ENCODE measurements at places on chromosomes 2 and 18.

DNA sequence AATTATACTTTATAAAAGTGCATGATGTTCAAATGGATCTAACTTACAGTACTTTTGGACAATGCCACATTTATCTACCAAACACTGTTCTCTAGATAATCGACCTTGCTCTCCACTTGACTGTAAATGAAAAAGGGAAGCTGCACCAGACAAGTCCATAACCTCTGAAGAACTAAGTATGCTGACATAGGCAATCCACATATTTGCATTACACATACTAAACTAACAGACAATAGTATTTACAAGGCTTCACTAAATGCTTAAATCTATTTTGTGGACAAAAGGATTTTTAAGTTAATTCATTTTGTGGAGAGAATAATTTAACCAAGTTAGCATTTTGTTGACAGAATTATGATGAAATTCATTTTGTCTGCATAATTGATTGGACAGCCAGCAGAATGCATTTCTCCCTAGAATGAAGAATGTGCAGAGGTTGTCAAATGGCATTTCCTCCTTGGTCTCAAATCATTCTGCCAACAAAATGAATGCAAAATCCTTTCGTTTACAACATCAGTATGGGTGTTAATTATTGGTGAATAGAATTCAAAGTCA is 520.9 kb downstream of the CPS1 start:
- no peak for DNase-seq

DNA sequence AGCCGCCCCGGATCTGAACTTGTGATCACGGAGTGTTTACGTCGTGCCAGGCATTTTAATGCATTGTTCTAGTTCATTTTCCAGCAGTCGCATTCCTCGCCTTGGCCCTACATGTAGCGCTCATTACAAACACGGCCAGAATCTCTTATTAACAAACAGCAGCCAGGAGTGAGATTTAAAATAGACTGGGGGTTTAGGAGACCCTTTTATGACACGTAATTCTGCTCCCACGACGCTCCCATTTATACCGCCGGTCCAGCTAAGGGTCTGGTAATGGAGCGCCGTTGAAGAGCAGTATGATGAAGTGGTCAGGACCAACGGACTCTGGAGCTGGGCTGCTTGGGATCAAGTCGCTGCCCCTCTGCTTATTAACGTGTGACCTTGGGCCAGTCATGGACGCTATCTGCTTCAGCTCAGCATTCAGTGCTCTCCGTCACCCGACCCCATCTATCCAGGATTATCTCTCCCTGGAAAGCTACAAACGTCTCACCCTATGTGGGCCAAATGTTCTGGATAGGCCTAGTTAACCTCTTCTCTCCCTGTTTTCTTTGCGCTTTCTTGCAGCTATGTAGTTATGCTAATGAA is 745 bp downstream of the MSH2 start:
- DNase-seq: no peak

DNA sequence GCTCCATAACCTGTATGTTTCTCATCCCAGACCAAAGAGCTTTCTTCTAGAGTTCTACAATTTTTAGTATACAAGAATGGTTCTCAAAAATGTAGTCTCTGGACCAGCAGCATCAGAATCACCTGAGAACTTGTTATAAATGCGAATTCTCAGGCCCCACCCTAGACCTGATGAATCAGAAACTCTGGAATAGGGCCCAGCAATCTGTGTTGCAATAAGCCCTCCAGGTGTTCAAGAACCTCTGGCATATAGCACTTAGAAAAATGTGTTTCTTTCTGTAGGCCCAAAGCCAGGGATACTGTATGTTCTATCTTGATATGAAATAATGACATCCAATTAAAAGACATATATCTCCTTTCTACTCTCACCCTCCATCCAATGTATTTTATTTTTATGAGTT is 10.4 kb downstream of the PAIP2B start:
- no peak for DNase-seq

- no peak for DNase-seq
These were observed 143.8 kb upstream of the ARL4C start for GRCh38 chr2:234640657-234641056.

GRCh38 chr2:85410584-85411404 is 628 bp upstream of the CAPG start:
- no peak for DNase-seq

DNA sequence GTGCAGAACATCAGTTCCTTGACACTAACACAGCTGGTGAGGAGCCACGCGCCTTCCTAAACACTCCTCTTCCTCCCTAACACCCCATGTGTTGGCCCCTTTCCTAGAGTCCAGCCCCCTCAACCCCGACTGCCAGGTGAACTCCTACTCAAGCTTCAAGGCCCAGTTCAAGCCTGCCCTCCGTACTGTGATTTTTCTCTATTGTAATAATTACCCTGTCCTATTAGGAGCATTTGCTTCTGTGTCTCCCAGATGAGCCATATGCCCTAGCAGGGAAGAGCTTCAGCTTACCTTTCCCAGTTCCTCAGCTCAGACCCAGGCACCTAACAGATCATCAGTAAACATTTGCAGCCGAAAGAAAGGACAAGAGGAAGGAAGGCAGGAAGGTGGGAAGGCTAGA is 130.6 kb upstream of the SALL3 start:
- no peak for DNase-seq

DNA sequence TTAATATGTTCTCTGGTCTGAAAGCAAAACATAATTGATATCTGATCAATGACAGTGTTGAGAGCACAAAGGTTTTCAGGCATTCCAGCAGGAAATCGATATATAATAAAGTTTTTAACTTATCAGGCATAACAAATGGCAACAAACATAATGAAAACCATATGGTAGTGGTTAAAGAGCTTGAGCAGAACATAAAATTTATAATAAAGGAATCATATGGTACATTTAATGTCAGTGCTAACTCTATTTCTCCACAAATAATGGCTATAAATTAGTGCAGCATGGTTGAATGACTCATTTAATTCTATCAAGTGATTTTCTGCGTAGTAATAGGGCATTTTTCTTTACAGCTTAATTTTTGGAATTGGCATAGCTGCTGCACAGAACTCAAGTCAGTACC is 306.2 kb downstream of the FSIP2 start:
- DNase-seq: no peak

- DNase-seq: no peak
These were observed 48.1 kb upstream of the MSH2 start for GRCh38 chr2:47354848-47355204.

DNA sequence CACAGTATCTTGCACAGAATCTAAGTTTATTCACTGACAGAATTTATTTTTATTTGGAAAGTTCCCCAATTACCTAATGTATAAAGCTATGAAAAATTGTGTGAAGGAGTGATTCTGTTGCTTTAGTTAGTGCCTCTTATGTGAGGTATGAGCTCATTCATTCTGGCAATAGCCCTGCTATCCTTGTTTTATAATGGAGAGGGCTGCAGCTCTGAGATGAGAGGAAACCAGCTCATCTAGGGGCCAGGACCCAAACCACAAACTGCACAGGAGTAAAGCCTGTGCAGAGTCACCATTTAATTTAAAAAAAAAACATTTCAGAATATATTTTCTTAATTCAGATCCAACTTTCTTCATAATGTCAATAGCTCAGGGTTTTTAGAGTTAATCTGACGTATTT is 383.0 kb downstream of the TMEM182 start:
- no peak for DNase-seq

GRCh38 chr2:7094231-7094741 is 177.1 kb downstream of the RNF144A start:
- no peak for DNase-seq

GRCh38 chr18:6057604-6058003 is 162.3 kb upstream of the TMEM200C start:
- no peak for DNase-seq

DNA sequence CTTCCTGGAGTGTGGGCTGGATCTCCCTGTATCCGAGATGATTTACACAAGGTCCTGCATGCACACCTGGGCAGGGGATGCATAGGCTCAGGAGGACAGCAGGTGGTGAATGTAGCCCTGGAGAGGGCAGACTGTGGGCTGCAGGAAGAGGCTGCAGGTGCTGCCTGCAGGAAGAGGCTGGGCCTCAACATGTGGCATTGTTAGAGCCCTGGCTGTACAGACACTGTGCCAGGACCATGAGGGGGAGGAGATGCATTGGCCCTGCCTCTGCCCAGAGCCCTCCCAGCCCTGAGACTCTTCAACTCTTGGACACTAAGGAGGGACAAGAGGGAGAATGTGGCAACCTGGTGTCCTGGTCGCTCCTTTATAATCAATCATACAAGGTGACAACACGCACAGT is 392.8 kb downstream of the TNS1 start:
- no peak for DNase-seq

GRCh38 chr2:147854557-147855134 is 9.8 kb downstream of the ACVR2A start:
- DNase-seq: no peak

DNA sequence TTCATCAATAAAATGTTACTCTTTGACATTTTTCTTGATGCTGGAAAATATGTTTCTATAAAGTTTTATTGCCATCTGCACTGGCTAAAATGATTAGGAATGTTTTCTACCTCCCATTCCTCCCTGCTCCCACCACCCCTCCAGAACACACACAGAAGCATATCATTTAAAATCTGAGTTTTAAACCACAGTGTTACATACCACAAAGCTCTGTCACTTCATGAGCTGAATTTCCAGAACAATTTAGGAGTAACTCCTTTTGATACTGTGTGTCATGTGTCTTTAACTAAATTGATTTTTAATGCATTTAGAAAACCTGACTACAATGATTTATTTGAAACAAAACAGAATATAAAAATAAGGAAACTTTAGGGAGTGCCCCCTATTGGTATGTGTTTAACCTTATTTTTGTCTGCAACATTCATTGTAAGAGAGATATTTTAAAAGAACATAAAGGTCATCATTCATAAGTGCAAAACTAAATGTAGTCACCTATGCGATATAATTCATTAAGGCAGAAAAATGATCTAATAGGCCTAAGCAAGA is 52.0 kb downstream of the FEZ2 start:
- no peak for DNase-seq

- DNase-seq: no peak
These were observed 122.6 kb upstream of the NOSTRIN start for GRCh38 chr2:168679741-168680310.

DNA sequence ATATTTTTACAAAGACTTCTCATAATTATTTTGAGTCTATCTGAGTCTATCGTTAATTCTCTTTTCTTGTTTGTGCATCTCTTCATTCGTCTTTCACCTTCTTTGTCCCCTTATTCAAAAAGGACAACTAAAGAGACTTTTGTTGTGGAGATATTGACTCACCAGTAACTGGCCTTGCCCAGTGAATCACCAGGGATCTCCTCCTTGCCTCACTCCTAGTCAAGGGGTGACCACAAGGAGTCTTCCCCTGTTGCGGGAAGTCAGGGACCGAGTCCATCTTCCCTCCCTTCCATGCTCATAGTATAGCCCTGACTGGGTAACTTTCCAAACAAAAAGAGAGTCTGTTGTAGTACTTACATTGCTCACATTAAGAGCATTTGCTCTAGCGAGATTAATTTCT is 158.9 kb downstream of the NEB start:
- DNase-seq: no peak

GRCh38 chr18:10197097-10197496 is 257.3 kb upstream of the APCDD1 start:
- no peak for DNase-seq

DNA sequence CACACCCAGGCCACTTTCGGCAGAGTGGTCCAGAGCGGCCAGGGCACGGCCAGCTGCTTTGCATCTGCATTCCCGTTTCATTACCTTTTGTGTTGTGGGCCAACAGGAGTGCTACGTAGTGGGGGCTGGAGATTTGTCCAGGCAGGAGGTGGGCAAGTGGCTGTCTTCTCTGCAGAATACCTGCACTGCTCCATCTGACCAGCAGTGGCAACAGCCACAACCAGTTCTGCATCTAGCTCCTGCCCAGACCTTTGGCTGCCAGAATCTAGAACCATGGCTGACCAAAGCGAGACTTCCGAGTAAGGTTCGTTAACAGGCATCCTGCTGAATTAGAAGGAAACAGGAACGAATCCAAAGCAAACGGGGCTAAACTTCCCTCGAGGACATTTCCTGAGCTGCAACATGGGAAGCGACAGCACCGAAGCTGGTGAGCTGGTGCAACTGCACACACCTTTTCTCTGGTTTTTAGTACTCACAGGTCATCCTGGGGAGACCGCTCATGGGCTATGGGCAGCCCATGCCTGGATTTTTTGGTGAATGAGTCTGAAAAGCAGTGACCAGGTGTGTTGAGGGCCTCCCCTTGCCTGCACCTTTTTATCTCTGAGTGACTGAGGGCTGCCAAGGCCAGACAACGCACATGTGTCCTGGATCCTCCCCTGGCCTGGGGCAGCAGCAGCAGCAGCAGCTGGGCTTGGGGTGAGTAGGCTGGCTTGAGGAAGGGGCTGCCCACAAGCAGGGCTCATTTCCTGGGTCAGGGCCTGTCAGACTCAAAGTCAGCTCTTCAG is 10.5 kb downstream of the GDF7 start:
- no peak for DNase-seq

DNA sequence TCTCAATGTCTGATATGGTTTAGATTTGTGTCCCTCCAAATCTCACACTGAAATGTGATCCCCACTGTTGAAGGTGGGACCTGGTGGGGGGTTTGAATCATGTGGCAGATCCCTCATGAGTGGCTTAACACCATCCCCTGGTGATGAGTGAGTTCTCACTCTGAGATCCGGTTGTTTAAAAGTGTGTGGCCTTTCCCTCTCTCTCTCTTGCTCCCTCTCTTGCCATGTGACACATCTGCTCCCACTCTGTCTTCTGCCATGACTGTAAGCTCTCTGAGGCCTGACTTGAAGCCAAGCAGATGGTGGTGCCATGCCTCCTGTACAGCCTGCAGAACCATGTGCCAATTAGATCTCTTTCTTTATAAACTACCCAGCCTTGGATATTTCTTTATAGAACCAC is 108.8 kb downstream of the RBMS1 start:
- no peak for DNase-seq

DNA sequence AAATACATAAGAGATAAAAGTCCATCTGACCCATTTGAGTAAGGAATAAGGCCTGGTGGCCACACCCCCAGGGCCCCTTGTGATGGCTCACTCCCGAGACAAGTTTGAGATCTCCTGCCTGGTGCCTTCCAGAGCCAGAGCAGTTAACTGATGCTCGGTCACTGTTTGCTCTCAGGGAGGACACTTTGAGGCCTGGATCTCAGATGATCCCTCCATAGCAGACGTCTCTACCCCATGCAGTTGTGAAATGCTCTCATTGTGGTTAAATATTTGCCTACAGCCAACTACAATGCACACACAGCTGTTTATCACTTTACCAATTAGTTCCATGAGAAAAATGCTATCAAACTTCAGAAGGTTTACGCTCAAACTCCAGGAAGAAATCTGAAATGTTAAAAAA is 12.3 kb downstream of the GYPC start:
- no peak for DNase-seq

DNA sequence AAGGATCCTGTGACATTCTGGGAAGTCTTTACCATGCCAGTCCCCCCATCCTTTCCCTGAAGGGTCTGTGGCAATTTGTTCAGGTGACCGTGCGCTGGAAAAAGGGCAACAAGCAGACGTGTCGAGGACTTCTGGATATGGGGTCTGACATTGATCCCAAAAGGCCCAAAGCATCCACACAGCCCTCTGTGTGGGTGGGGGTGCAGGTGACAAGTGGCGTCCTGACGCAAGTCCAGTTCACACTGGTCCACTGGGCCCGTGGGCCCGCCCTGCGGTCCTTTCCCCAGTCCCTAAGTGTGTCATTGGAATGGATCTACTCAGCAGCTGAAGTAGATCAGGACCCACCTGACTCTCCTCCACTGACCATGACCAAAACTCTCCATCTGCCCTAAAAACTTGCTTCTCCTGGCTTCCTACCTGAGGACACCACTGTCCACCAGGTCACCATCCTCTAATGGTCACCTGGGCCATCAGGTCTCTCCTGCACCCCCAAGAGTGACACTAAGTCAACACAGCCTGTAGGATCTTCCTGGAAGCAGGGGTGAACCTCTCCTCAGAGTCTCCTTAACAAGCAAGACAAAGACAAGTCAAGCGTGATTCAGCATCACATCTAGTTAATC is 85.6 kb upstream of the SLC66A3 start:
- DNase-seq: no peak

All from amniotic stem cell (primary cell).